ENCODE measurements at places on chromosomes 13 and 19. TPM values are rescaled to one million over a fixed set of nuclear protein-coding genes. Genes with fewer than 3 reads are reported as not detected.

KLK7 gene
- not detected for total RNA-seq

DNA sequence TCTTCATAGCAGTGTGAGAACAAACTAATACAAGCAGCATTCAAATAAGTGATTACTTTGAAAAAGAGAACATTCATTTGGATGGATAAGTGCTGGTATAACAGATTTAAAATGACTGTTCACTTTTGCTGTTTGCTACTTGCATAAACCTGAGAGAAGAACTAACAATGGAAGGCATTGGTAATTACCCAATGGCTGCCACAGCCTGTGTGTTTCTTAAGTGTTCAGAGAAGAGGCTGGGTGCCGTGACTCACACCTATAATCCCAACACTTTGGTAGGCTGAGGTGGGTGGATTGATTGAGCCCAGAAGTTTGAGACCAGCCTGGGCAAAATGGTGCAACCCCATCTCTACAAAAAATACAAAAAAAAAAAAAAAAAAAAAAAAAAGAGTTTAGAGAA is 4.9 kb upstream of the TEX26 start:
- DNase-seq, result peak; percentile 18
- H3K27me3 ChIP-seq, result peaks cover 3% of the 10 kb centered on the region
- no peak overlapping the region for H3K4me3 ChIP-seq
- no peaks in the 10 kb centered on the region for H3K36me3 ChIP-seq
- no peaks in the 10 kb centered on the region for H3K4me1 ChIP-seq

DNA sequence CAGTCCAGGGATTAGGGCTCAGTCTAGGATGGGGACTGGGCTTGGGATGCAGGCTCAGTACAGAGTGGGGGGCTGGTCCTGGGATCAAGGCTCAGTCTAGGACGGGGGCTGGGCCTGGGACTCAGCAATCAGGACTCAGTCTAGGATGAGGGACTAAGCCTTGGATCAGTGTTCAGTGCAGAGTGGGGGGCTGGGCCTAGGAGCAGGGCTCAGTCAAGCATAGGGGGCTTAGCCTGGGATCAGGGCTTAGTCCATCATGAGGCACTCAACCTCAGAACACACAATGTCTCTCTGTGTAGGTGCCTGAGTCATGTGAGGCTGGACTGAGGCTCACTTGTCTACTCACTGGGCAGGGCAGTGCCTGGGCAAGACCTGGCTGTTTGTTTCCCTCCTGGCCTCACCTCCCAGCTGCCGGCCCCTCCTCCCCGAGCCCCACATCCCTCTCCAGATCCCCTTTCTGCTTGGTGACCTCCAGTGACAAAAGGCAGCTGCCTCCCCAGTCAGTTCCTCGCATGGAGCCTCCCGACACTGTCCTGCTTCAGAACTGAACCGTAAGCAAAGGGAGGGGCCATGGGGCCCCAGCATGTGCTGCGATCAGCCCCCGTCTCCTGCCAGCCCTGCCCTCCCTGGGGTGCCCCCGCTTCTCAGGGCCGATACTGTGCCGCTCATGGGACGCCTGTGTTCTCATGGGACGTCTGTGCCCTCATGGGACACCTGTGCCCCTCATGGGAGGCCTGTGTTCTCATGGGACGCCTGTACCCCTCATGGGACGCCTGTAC is 6.5 kb upstream of the S1PR4 start:
- H3K4me3 ChIP-seq, result no peak overlapping the region
- H3K27me3 ChIP-seq, result no peaks in the 10 kb centered on the region
- H3K27ac ChIP-seq, result no peak overlapping the region
- no peak for DNase-seq

DNA sequence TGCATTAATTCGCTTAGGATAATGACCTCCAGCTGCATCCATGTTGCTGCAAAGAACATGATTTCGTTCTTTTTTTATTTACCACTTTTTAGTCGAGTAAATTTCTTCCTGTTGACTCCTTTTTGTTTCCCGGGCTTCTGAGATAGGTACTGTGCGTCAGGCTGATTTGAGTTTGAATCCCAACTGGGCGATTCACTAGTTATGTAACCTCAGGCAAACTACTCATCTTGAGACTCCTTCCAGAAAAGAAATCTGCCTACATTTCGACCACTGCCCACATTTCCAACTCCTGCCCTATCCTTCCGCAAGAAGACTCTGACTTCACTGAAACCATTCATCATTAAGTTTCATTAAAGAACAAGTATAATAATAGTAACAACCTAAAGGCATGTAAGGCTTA is 8.2 kb downstream of the SCEL start:
- no peak overlapping the region for H3K4me3 ChIP-seq
- no peak for DNase-seq
- no peaks in the 10 kb centered on the region for H3K27me3 ChIP-seq
- H3K36me3 ChIP-seq, result no peaks in the 10 kb centered on the region

DNA sequence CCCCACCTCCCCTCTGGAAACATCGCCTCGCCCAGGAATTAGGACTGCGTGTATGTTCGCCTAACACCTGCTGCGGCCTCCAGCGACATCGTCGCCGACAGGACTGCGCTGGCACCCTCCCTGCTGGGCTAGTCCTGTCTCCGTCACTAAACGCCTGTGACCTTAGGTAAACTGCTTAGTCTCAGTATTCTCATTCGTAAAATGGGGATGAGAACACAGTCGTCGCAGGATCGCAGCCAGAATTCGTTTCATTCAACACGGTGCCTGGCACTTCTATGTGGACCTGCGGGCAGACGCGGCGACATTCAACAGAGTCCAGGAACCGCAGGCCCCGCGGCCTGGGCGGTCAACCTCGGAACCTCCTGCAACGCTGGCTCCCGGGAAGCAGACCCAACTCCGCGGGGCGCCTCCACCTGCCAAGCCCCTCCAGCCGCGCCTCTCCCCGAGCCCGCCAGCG is 485 bp downstream of the CRYL1 start:
- no peaks in the 10 kb centered on the region for H3K27me3 ChIP-seq
- no peaks in the 10 kb centered on the region for H3K36me3 ChIP-seq
- peak overlapping the region; percentile 47 for H3K27ac ChIP-seq
- peak; percentile 15 for DNase-seq

RPL18A gene
- total RNA-seq, result 1,148 TPM

- no peaks in the 10 kb centered on the region for H3K27me3 ChIP-seq
- no peak for DNase-seq
- no peak overlapping the region for H3K4me3 ChIP-seq
- no peaks in the 10 kb centered on the region for H3K4me1 ChIP-seq
- H3K36me3 ChIP-seq, result no peaks in the 10 kb centered on the region
Observed at GRCh38 chr19:56748378-56748777, 76.8 kb upstream of the ZNF835 start.
